AG04450 (cell line): ENCODE measurements at places on chromosomes 16 and 17.

- DNase-seq, result peak; percentile 69
Measured at GRCh38 chr16:82655072-82655714, 28.4 kb downstream of the CDH13 start.

GRCh38 chr16:55899857-55900256, 24.7 kb upstream of the CES5A start:
- DNase-seq, result no peak

- no peak for DNase-seq
Measured at GRCh38 chr16:8589900-8590688, at the start of gene TMEM114. TSS of gene TMEM114 (minus strand) at chr16:8590511. CDS start at chr16:8589838, 673 bp downstream.

DNA sequence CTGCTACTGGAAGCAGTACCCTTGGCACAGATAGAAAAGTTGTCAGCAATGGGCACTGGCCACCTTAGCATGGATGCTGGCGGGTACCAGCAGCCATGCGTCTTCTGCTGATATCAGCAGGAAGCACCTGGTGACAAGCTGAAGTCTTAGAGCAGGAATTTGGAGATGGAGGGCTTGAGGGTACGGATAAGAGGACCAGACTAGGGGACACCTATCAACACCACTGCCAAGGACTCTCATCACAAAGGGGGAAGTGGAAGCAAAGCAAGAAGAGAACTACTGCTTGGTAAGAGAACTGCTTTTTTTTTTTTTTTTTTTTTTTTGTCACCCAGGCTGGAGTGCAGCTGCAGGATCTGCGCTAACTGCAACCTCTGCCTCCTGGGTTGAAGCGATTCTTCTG, 35.4 kb upstream of the LYRM9 start:
- no peak for DNase-seq

DNA sequence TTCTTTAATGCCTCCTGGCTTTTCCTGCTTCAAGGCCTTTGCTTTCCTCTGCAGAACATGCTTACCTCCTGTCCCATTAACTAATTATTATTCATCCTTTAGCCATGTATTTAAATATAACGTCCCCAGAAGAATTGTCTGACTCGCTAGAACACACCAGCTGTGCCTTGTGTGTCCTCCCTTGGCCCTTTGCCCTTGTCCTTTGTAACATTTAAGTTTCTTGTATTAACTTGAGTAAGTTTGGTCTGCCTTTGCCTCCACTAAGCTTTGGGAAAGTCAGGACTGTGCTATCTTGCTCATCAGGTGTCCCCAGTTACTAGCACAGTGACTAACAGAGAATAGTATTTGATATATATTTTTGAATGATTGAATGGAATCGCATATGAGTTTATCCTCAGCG, 29.6 kb upstream of the ABCA9 start:
- DNase-seq, result no peak

GRCh38 chr16:70704586-70704985, 18.7 kb upstream of the MTSS2 start:
- DNase-seq, result no peak

GRCh38 chr17:64296246-64296645, 33.2 kb upstream of the TEX2 start:
- no peak for DNase-seq
